T-helper 1 cell (primary cell): ENCODE measurements at places on chromosomes 3 and 15.
A peak's percentile ranks its signal among the peaks of the same experiment; 100 is the strongest.

GRCh38 chr15:29613951-29614382 is 208.3 kb downstream of the TJP1 start:
- DNase-seq = no peak

- DNase-seq = no peak
Measured at GRCh38 chr3:41477399-41478014, 278.2 kb downstream of the CTNNB1 start.

GRCh38 chr3:1883534-1883933 is 215.1 kb upstream of the CNTN4 start:
- DNase-seq = no peak

GRCh38 chr3:133276594-133276993 is 123.3 kb upstream of the BFSP2 start:
- DNase-seq = no peak

GRCh38 chr15:74326746-74327145 is 40.7 kb downstream of the CYP11A1 start:
- DNase-seq = no peak

DNA sequence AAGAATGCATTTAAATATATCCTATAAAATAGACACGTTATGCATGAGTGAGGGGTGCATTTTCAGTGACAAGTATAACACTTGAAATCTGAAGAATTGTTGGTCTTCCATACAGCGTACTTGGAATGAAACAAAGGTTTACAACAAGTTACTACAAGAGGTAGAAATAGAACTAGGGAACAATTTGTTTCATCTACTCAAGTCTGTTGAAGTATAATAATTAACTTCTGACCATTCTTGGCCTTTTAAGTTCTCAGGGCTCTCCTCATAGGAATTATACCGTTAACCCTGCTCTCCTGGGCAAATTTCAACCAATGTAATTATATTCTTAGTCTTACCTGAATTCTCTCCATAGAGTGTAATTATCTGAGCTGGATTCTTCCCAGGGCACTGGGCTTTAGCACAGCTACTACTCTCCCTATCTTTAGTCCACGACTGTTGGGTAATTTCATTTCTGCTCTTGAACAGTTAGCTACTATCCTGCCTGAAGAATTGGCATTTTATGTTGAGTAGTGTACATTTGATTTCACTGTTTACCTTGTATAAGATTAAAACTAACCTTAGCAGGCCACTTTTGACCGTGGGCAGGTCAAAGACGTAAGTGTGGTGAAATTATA is 100.6 kb downstream of the UBE2E2 start:
- no peak for DNase-seq

DNA sequence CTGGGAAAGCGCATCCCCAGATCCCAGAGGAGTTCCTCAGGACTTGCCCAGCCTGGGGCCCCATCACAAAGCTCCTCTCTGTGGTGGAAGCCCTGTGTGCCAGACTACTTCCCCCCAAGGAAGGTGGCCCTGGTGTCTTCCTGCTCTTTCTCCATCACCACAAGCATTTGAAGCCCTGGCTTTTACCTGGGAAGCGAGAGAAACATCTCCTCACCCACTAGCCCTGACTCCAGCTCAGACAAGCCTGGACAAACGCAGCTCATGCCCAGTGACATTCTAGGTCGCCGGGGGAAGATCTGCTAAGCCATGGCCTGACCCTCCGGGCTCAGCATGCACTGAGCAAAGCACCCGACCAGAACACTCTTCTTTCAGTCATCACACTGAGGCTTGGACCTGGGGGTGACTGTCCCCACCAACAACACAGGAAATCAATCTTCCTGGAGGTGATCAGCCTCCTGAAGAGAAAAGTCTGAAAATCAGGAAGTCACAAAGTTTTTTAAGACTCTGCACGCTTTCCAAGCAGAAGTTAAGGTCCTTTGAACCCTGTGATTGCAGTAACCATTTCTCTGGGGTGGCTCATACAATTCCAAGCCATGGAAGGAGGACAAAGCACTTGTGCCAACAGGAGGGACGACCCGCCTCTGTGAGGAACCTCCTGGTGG is 40.8 kb downstream of the KLHL25 start:
- DNase-seq = no peak

- DNase-seq = no peak
Measured at GRCh38 chr3:112089956-112090886, 4.0 kb downstream of the C3orf52 start.

DNA sequence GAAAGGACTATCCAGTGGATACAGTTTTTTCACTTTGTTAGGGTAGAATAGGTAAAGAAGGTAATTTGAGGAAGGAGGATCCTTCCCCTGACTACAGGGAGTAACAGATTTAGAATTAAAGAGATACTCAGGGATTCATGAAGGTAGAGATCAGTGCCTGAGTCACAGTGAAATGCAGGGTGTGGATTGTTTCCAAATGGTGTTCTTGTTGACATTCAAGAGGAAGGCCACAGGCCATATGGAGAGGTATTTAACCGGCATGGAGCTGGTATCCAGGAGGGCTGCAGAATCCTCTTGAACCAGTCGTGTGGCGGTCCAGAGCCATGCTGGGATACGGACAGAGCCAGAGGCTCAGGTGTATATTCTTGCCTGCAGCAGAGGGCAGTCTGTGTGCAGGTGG is 28.2 kb downstream of the GYG1 start:
- DNase-seq = no peak

- DNase-seq = peak; percentile 24
Measured at GRCh38 chr15:58748852-58749531, 515 bp downstream of the ADAM10 start.

GRCh38 chr15:95990833-95991232 is 339.7 kb upstream of the NR2F2 start:
- no peak for DNase-seq

DNA sequence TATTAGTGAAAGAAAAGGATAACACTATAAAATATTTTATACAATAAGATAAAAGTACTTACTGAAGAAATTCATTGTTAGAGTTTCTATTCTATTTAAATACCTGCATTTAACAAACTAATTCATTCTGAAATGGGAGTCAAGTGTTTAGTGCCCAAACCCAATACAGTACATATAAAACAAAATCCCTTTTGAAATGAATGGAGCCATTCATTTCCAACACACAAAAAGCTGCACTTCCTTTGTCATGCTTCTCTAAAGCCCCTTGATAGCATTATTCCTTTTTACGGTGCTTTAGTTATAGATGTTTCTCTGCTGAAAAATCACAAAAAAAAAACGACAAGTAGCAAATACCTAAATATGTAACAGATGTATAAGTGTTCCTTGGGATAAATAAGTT is 596.3 kb downstream of the ZIC1 start:
- no peak for DNase-seq

GRCh38 chr3:120274739-120275167 is 10.3 kb downstream of the GPR156 start:
- no peak for DNase-seq

GRCh38 chr3:182544542-182544941 is 248.8 kb upstream of the ATP11B start:
- no peak for DNase-seq

DNA sequence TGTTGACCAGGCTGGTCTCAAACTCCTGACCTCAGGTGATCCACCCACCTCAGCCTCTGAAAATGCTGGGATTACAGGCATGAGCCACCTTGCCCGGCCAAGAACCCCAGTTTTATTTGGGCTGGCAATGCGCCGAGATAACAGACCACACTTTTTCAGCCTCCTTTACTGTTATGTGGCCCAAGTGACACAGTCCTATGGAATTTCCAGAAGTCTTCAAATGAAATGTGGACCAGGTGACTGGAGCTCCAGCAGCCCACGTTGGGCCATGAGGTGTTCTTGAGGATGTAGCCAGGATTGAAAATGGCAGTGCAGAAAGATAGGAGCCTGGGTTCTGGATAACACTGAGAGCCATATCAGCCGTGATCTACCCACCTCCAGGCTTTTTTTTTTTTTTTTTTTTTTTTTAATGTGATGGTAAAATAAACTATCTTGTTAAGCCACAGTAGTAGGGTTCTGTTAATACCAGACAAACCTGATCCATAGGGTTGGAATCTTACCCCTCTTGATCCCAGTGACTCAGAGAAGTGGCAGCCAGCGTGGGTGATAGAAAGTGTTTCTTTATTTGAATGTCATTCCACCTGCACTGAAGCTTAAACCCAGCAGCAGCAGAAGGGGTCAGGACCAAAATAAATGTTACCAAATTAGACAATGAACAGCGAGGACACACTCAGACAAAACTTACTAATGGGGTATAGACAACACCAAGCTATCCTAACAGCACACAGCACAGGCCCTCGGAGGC is 55.6 kb downstream of the LHFPL4 start:
- DNase-seq = no peak

GRCh38 chr3:176757429-176757828 is 439.9 kb downstream of the TBL1XR1 start:
- no peak for DNase-seq

- peak; percentile 11 for DNase-seq
Measured at GRCh38 chr3:160754371-160754854, 1.6 kb upstream of the PPM1L start.

GRCh38 chr15:77030928-77031375 is 36.0 kb downstream of the PSTPIP1 start:
- DNase-seq = no peak

DNA sequence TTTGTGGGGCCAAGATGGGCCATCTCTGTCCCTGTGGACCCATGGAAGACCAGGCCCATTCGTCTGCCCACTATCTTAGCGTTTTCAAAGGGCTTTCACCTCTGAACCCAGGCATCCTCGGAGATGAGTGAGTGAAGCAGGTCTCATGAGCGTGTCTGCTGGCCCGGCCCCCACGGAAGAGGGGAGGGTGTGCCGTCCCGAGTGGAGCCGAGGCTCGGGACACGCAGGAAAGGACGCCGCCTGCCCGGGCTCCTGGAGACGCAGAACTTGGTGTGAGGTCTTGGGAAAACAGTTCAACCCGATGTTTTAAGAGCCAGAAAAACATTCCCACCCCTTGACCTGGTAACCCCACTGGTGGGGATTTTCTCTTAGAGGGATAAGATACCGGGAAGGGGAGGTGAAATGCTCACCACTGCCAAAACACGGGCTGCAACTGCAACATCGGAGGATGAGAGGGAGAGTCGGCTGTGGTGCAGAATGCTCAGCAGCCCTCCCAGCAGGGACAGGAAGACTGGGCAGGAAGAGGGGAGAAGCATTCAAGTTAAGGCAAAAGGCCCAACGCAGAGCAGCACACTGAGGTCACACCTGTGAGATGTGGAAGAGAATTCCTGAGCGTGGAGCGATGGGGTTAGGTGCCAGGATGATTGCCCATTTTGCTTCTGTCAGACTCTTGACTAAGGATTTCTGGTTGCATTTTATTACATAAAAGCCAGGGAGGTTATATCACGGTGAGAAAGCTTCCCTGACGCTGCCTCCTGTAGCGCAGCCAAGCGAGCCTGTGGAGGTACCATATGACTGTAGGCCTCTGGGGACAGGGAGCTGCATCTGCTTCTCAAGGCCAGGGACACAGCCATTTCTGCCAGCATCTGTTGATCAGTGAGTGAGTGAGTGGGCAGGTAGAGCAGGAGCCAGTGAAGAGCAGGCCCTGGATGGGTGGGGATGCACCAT is 14.1 kb upstream of the STAB1 start:
- DNase-seq = no peak

DNA sequence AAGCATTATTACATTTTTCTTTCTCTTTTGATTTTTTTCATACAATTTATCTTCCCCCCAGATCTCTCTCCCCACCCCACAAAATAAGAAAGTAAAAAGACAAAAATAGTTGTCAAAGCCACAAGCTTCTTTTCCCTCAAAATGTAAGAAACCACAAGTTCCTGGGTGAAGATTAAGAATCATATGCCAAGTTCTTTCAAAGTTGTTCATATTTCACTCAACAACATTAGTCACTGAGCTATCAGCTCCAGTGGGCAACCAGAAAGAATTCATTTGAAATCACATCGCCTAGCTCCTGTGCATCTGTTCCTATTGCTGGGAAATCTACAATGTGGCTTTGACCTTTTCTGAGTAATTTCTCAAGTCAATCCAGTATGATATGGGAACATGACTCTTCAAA is 681.6 kb upstream of the ARPP21 start:
- no peak for DNase-seq

DNA sequence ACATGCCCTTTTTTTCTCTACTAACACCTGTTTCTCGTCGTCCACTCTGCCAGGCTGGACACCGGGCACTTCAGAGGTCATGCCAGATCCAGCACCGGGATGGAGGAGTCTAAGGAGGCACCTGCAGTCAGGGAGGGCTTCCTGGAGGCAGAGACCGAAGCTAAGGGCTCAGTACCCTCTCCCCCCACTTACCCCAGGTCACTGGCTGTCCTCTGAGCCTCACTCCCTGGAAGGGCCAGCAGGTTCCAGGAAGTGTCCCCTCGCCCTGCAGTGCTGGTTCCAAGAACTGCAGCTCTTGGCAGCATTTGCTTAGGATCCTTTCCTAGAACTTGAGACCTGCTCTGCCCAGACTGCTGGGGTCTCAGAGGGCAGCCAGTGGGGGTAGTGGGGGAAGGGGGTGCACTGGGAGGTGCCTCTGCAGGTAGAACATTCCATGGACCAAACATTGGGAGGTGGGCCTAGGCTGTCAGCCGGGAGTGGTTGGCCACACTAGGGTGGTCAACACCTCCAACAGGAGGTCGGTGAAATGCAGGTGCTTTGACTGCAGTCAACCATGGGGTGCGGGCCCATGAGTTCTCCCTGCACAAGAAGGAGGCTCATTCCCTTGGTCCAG is 11.3 kb downstream of the CISH start:
- DNase-seq = no peak
